ENCODE measurements at places on chromosomes 1 and 21. TPM values are rescaled to one million over a fixed set of nuclear protein-coding genes. Genes with fewer than 3 reads are reported as not detected.

DNA sequence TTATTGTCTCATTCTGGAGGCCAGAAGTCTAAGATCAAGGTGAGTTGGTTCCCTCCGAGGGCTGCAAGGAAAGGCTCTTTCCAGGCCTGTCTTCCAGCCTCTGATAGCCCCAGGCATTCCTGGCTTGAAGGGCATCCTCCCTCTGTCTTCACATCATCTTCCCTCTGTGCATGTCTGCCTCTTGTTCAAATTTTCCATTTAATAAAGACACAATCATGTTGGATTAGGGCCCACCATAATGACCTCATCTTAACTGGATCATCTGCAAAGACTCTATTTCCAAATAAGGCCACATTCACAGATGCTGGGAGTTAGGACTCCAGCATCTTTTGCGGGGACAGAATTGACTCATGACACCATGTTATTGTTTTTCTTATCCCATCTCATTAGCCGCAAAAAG, 24.5 kb downstream of the HUNK start:
- DNase-seq: no peak

GRCh38 chr1:51061231-51061918, 40.7 kb upstream of the C1orf185 start:
- no peak for DNase-seq

- DNase-seq: no peak
Measured at GRCh38 chr21:42340187-42341050, 10.4 kb downstream of the TFF2 start.

GRCh38 chr1:164718821-164719220, 159.8 kb downstream of the PBX1 start:
- no peak for DNase-seq

DNA sequence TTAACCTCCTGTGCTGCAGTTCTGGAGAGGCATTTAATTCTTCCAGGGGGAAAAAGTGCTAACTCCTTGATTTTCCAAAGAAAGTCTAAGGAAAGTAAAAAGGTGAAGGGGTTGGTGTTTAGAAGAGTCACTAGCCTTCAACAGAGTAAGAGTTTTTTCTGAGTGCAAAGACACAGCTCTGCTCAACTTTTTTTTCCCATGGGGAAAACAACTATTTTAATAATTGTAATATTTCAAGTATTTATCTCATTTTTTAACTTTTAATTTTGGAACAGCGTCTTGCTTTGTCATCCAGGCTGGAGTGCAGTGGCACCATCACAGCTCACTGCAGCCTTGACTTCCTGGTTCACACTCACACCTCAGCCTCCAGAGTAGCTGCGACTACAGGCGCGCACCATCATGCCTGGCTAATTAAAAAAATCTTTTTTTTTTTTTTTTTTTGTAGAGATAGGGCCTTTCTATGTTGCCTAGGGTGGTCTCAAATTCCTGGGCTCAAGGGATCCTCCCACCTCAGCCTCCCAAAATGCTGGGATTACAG, 202.6 kb downstream of the APP start:
- no peak for DNase-seq

DNA sequence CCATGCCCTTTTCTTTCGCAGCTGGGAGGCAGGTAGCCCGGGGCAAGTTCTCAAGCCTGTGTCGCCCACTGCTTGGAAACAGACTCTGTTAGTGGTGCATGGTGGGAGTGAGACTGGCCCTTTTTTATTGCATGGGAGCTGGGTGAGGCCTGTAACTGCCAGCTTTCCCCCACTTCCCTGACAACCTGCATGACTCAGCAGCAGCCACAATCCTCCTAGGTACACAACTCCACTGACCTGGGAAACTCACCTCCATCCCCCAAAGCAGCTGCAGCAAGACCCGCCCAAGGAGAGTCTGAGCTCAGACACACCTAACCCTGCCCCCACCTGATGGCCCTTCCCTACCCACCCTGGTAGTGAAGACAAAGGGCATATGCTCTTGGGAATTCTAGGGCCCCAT, 25.8 kb downstream of the PIGP start:
- no peak for DNase-seq

ARHGEF19 gene
- polyA plus RNA-seq: 63.0 TPM

Data from right lung (tissue), 10 donors.